ENCODE measurements at places on chromosomes 2 and 18.

- peak; percentile 57 for DNase-seq
Measured at GRCh38 chr2:217223222-217223930, 363.5 kb upstream of the TNP1 start.

GRCh38 chr2:156447761-156448160 is 11.6 kb downstream of the GPD2 start:
- DNase-seq, result no peak

DNA sequence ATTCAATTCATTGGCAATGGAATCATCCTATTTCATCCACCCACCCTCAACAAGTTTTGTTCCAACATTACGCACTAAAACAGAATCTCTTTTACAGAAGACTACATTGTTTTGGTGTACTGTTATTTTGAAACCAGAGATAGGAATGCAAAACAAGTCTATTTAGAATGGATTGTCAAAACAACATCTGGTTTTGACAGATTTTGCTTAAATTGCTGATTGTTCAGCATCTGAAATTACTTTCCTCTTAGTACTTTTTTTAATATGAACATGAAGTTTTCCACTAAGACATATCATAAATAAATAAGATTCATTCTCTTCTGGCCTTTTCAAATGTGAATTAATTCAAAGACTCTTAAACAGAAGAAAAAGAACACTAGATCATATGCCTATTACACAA is 323.9 kb upstream of the TFPI start:
- no peak for DNase-seq

DNA sequence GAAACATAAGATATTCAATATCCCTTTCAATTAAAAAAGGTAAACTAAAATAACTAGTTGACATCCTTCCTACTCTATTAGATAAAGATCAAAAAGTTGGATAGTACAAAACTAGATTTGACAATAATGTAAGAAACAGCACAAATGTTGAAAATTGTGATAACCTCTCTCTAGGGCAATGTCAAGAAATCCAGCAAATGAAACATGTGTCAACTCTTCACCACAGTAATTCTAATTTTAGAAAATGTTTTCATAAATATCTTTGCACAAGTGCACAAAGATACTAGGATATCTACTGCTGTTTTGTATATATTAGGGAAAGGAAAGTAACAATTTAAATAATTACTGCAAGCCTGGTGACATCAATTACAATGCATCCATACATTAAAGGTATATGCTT is 1220.1 kb downstream of the LRP1B start:
- no peak for DNase-seq

- DNase-seq, result no peak
Measured at GRCh38 chr2:169979025-169979424, 151.8 kb downstream of the UBR3 start.

- peak; percentile 7 for DNase-seq
Measured at GRCh38 chr18:32048507-32049091, 30.0 kb downstream of the RNF125 start.

GRCh38 chr2:119960821-119961220 is 52.1 kb upstream of the EPB41L5 start:
- DNase-seq, result no peak

GRCh38 chr18:23645568-23646175 is 17.0 kb downstream of the ANKRD29 start:
- no peak for DNase-seq

GRCh38 chr2:37764739-37765138 is 93.3 kb upstream of the CDC42EP3 start:
- DNase-seq, result no peak

DNA sequence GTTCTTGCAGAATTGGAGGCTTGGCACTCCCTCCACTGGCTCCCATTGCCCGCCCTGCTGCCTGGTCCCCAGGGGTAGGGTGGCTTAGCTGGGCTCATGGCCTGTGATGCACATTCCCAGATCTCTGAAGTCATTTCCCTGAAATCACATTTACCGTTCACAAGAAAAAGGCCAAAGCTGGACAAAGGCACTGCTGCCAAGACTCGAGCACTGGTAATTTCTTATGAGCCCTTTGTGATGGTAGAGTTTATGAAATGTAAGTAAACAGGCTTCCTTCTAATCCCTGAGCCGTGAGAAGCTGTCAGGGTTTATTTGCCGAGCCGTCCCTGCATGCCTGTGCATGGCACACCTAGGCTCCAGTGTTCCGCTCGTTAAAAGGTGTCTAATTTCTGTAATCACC is 247.2 kb upstream of the EPAS1 start:
- DNase-seq, result no peak

DNA sequence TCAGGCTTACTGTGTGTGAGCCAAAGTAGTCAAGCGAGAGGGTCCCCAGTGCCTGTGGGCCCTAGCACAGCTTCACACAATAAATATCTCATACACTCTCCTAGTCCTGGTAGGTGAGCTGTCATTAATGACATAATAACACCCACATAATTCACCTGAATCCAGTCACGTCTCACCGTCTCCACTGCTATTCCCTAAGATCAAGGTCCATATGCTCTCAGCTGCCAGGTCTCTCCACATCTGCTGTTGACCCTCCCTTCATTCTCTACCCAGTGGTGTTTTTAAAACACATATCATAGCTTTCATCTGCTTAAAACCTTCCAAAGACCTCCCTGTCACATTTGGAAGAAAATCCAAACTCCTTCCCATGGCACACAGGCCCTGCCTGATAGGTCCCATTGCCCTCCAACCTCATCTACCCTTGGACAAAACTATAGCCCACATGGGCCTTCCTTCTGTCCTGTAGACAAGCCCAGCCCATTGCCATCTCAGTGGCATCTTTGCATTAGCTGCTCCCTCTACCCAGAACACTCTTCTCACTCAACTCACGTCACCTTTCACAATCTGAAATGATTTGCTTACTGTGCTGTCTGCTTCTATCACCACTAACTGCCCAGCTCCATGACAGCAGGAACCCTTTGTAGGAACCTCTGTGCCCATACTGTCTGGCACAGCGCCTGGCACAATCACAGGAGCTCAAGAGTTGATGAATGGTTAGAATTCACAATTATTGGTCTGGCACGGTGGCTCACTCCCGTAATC is 7.5 kb downstream of the KCNG3 start:
- no peak for DNase-seq

GRCh38 chr2:12052796-12053195 is 306.4 kb downstream of the LPIN1 start:
- DNase-seq, result no peak

DNA sequence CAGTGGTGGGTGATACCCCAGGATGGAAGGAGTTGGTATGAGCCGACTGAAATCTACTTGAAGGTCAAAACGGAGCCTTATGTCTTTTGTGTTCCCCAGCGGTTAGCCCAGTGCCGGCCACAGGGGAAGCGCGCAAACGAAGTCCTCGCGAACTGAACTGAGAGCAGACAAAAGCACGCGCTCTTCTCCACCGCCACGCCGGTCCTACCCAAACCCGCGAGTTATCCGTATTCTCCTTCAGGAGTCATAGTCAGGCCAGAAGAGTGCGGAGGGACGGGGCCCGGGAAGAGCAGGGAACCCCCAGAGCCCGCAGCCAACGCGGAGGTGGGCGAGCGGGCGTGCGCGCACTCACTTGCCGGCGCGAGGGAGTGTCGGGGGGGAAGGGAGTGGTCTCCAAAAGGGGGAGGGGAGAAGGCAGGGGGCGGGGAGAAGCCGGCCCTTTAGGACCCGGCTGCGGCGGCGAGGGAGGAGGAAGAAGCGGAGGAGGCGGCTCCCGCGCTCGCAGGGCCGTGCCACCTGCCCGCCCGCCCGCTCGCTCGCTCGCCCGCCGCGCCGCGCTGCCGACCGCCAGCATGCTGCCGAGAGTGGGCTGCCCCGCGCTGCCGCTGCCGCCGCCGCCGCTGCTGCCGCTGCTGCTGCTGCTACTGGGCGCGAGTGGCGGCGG is at the start of gene IGFBP2:
Gene IGFBP2, plus strand, starts transcription at position 469 of the 664 bp plus-strand sequence. Its CDS starts 104 bp downstream, at position 573.
- DNase-seq, result no peak

GRCh38 chr2:238159071-238159539 is 335 bp downstream of the ERFE start:
- DNase-seq, result no peak

- peak; percentile 3 for DNase-seq
Measured at GRCh38 chr18:11366410-11366809, 217.0 kb upstream of the PIEZO2 start.

DNA sequence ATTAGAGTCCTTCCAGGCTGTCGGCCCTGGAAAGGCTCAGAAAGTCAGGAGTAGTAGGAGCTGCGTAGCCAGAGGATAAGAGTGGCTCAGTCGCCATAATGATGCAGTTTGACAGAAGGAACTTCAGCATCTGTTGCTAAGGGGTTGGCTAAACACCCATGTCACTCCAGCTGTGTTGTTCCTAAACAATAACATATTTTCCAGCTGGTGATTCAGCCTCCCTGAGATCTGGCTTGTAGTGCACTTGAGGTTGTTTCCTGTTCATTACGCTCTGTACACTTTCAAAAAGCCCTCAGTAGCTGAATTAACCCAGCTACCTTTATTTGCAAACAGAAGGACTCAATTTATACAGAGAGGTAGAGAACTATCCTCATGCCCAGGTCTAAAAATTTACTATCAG is 39.7 kb upstream of the EPAS1 start:
- no peak for DNase-seq

GRCh38 chr2:153462338-153462859 is 16.2 kb downstream of the RPRM start:
- DNase-seq, result no peak

GRCh38 chr2:80548469-80548868 is 243.9 kb upstream of the LRRTM1 start:
- DNase-seq, result no peak

- DNase-seq, result no peak
Measured at GRCh38 chr2:27019931-27020855, 12.6 kb upstream of the TMEM214 start.

GRCh38 chr18:49565612-49566011 is 3.8 kb downstream of the LIPG start:
- no peak for DNase-seq

DNA sequence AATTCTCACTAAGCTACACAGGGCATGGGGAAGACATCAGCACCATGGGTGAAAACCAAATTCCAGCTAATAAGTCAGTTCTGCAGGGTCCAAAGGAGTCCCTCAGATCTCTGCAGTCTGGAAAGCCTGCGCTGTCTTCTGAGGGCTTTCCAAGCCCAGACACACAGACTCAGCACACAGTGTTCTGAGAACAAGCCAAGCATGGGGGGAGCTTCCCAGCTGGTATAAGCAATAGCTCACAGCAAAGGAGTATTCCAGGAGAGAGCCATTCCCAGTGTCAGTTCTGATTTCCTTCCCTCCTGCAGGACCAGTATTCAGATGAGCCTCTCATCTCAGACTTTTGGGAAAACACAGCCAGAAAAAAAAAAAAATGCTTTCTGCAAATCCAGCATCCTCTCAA is 370.8 kb downstream of the TNS1 start:
- DNase-seq, result no peak

DNA sequence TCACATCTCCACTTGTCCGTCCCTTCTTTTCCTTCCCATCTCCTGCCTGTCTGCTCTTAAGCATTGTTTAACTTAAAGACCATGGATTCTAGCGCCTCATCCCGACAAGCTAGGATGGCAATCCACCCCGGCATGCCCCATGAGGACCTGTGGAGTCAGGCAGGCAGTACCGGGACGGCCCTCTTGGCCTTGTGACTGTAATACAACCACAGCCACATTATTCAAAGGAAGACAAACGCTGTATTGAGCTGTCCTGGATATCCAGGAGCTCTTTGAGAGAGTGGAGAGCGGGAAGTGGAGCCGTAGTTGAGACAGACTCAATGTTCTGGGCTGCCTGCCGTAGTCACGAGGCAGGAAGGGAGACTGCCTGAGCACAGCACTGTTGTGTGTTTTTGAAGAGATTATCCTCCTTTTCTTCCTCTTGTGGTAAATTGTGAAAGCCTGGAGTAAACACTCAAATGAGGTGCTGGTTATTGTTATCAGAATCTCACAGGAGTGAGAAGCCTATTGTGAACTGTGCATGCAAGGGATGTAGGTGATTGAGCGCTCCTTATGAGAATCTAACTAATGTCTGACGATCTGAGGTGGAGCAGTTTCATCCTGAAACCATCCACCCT is 929.8 kb upstream of the CNTNAP5 start:
- DNase-seq, result no peak

DNA sequence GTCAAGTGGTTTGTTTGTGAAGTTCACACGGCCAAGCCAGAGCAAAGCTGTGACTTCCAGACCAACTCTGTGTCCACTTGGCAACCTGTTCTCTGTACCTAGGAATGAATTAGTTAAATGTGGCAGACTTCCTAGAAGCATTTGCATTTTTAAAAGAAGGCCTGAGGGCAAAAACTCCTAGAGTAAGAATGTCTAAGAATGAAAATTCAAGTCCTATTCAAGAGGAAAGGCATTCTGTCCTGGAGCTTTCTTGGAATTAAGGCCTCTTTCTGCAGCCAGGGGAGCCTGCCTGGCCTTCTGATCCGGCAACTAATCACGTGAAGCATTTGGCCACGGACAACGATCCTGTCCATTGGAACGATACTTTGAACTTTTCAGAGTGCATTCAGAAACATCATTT is 155.0 kb downstream of the SETBP1 start:
- DNase-seq, result no peak

DNA sequence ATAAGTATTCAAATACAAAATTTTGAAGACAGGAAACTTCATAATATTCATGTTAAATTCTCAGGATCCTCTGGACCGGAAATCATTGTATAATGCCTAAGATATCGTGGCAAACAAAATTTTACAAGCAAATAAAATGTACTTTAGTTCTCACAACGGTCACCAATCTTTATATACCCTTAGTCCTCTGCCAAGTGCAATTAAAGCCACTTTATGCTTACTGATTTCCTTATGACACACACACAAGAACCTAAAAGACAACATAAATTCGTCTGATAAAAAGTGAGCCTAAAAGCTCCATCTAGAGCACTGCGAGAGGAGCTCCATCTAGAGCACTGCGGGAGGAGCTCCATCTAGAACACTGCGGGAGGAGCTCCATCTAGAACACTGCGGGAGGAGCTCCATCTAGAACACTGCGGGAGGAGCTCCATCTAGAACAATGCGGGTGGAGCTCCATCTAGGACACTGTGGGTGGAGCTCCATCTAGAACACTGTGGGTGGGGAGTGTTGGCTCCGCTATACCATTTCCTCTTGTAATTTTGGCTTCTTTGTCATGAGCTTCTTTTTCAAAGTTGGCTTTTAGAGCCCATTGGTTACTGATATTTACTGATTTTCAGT is 15.9 kb downstream of the ATP8B1 start:
- no peak for DNase-seq

DNA sequence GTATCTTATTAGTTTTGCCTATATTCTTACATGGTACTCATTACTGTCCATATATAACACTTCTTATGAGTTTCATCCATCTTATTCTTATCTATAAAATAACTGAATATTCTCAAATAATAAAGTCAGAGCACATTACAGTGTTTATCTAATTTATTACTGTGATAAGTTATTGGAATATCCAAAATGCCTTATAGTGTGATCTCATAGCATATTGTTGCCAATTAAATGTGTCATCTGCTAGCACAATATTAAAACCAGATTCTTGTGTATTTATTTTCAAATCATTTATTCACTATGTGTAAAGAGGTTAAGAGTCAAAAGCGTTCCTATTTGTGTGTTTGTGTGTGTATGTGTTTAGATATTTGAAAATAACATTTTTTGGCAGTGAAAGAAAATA is 151.9 kb downstream of the WDR7 start:
- no peak for DNase-seq

All from AG09309 (cell line).